ENCODE measurements at places on chromosomes 5 and 9. TPM values are rescaled to one million over a fixed set of nuclear protein-coding genes. Genes with fewer than 3 reads are reported as not detected.

INSL6 gene
- polyA plus RNA-seq = 0.63 TPM

GABRA6 gene
- not detected for polyA plus RNA-seq

DNA sequence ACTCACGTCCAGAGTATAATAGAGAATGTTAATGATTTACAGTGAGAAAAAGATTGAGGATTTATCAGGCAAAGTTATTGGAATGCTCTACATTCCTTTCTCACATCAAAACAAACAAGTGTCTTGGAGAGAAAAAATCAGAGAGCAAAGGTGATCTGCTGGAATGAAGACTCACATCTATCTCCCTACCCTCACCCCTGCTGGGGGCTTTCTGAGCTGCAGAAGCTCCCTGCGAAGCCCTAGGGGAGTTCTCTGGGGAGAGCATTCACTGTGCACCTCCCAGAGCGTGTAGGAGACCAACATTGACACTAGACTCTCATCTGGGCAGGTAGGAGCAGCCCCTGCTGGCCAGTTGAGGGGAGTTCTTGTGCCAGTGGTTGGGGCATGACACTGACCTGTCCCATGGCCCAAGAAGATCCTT, 76.6 kb upstream of the ADAMTS16 start:
- no peak for DNase-seq

DNA sequence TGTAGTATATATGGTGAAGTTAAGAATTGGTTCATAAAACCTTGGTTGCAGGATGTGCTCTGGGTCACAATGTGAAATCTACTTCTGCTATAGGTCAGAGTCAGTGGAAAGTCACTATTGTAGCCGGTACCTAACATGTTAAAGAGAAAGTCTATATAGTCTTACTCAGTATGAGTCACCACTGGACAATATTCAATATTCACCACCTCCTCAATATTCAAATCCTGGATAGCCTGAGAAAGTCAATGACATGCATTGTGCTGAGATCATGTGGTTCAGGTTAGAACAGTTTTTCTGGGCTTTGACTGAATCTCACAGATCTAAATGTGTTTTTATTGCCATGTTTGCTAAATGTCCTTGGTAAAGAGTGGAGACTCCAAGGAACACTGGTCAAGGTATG, 108.8 kb downstream of the HMHB1 start:
- no peak for DNase-seq

DNA sequence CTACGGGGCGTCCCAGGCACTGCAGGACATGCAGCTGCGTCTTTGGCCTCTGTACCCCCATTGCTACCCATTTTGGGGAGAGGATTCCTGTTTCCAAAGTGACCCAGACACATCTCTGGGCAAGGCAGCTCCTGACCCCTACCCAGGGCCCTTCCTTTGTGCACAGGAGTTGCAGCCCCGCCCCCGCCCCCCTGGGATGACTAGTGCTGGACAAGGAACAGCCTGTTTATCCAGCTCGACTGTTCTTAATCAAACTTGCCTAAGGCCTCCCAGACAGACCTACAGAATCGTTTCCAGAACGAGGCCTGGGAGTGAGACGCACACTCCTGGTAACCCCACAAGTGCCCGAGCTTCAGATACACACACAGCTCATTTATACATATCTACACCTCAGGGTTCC, 13.2 kb downstream of the DIPK1B start:
- DNase-seq = no peak

- no peak for DNase-seq
Measured at GRCh38 chr9:71737455-71737854, 30.9 kb downstream of the CEMIP2 start.
